ENCODE measurements at places on chromosomes 1 and 21.

- DNase-seq: no peak
Measured at GRCh38 chr21:18722193-18722592, 318.6 kb upstream of the TMPRSS15 start.

DNA sequence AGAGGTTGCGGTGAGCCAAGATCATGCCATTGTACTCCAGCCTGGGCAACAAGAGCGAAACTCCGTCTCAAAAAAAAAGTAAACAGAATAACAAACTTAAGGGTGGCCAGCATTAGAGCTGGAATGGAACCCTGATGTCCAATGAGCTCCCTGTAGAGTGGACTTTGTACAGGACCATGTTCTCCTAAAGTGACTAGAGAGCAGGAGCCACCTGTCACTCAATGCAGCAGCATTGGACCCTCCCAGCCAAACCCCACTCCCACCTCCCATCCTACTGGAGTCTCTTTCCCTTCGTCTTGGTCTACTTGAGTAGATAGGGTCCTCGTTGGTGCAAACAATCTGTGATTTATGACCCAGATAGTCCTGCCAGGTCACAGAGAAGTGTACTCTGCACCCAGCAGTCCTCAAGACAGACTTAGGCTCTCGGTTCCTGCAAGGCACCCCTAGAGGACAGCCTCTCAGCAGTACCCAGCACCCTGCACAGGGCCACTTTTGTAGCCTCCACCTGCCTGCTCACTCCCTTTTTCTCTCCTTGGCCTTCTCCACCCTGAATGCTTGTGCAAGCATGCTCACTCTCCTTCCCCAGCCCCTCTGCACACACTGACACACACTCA is 69.2 kb upstream of the ZNF281 start:
- DNase-seq: no peak

- no peak for DNase-seq
Measured at GRCh38 chr1:199282751-199283305, 644.0 kb downstream of the PTPRC start.

GRCh38 chr1:164718821-164719220 is 159.8 kb downstream of the PBX1 start:
- no peak for DNase-seq
